ENCODE measurements at places on chromosomes 2 and 18.
A peak's percentile ranks its signal among the peaks of the same experiment; 100 is the strongest.

GRCh38 chr2:47033102-47033880 is 117.7 kb upstream of the MCFD2 start:
- DNase-seq = no peak

DNA sequence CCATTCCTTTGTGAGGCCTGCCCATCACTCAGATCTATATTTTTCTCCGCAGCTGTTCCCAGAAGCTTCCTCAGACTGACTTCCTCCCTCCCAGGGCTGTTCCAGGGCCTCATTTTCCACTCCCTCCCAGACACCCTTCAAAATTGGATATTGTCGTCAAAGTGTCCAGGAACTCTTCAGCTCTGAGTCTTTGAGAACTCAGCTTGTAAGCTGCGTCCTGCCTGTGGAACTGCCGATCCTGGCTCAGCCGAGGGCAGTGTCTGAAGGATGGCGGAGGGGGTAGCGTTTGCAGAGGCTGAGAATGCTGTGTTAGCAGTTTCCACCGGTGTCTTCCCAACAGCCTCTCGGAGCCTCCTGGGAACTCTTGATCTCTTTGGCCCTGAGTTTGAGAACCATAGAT is 27.1 kb downstream of the NCK2 start:
- DNase-seq = no peak

GRCh38 chr18:28039691-28040090 is 137.2 kb downstream of the CDH2 start:
- DNase-seq = no peak

DNA sequence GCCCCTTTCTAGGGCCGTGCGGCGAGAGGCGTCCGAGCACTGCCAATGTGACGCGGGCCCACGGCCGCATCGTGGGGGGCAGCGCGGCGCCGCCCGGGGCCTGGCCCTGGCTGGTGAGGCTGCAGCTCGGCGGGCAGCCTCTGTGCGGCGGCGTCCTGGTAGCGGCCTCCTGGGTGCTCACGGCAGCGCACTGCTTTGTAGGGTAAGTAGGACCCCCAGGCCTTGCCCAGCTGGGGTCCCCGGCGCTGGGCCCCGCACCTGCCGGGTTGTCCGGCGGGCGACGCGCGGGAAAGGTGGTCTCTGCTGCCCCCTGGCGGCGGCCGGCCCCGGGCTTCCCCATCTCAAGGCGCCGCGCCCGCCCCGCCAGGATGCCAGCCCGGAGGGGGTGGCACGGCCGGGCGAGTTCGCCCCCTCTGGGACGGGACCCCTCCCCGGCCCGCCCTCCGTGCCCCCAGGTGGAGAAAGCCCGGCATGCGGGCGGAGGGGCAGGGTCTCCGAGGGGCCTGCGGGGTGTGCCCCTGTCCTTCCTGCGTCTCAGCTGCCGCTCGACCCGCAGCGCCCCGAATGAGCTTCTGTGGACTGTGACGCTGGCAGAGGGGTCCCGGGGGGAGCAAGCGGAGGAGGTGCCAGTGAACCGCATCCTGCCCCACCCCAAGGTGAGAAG is 1.9 kb downstream of the PRSS56 start:
- DNase-seq = peak; percentile 60

GRCh38 chr2:23209059-23209458 is 175.9 kb upstream of the KLHL29 start:
- no peak for DNase-seq

GRCh38 chr2:206798000-206798399 is 32.6 kb downstream of the FASTKD2 start:
- DNase-seq = peak; percentile 7

All from CD4-positive, alpha-beta T cell treated with Interleukin-2 at 100 ng/mL for 4 hours (primary cell).